ENCODE measurements at places on chromosomes 12 and 14. TPM values are rescaled to one million over a fixed set of nuclear protein-coding genes. Genes with fewer than 3 reads are reported as not detected.
A peak's percentile ranks its signal among the peaks of the same experiment; 100 is the strongest.

EFCAB11 gene
- 5.5 TPM for total RNA-seq

RPL10L gene
- not detected for total RNA-seq

- no peaks in the 10 kb centered on the region for H3K36me3 ChIP-seq
- H3K27ac ChIP-seq: no peak overlapping the region
- no peaks in the 10 kb centered on the region for H3K4me1 ChIP-seq
- ATAC-seq: no peak
- H3K27me3 ChIP-seq: no peaks in the 10 kb centered on the region
These were observed 44.3 kb upstream of the SPTLC2 start for GRCh38 chr14:77660754-77661153.

DNA sequence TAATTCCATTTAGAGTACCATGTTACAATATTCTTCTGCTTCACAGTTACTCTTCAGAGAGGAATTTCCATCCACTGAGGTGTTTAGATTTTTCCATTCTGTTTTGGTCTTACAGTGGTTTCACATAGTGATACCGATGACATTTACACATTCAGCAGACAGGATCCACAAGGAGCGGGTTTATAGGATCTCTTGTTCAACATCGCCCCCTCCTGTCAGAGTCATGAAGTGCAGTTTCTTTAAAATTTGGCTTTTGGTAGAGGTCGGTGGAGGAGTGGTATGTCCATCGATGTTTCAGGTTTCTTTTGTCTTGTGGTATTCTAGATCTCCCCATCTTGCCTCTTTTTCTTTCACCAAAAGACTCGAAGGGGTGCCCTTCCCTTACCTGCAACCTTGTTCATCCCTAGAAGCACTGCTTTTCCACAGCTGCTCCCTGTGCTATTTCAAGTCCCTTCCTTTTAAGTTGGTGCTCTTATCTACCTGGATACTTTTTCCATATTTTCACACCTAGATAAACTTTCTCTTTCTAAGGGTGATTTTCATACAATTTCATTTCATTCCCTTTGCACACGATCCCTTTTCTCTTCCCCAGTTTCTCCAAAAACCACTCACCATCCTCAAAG lies 181.3 kb downstream of the ITPR2 start:
- no peak overlapping the region for H3K4me3 ChIP-seq
- H3K27me3 ChIP-seq: no peaks in the 10 kb centered on the region
- H3K4me1 ChIP-seq: no peaks in the 10 kb centered on the region

- H3K27me3 ChIP-seq: no peaks in the 10 kb centered on the region
- H3K36me3 ChIP-seq: peaks cover 86% of the 10 kb centered on the region
- peaks cover 63% of the 10 kb centered on the region for H3K4me1 ChIP-seq
- peak overlapping the region; percentile 96 for H3K4me3 ChIP-seq
These were observed 4.4 kb downstream of the SUSD6 start for GRCh38 chr14:69615496-69616407.

DNA sequence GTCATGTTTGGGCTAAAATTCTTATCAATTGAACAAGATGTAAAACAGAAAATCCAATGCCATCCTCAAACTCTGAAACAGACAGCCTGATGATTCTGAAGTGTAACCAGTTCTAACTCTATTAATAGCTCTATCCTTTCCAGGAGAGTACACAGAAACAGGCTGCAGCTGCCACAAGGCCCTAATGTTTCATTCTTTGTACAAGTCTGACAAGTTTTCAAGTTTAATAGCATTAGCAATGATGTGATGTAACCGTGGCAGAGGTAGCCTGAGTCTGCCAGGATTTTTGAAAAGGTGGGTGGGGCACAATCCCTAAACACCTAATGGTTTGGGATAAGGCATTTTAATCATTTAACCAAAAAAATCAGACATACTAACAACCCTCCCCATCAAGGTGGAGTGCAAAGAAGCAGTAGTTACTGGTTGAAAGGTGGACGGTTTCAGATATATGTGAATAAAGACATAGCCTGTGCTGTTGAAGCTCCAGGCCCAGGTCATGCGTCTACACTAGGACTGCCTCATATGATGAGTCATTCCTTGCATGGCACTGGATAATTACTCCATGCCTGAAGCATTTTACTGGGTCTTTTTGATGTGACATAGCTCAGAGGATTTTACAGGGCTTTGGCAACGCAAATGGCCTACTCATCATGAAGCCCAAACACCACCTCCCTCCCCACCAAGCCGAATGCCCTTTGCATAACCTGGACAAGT lies 145.1 kb upstream of the GRIP1 start:
- H3K4me1 ChIP-seq: peaks cover 3% of the 10 kb centered on the region
- no peaks in the 10 kb centered on the region for H3K27me3 ChIP-seq

DNA sequence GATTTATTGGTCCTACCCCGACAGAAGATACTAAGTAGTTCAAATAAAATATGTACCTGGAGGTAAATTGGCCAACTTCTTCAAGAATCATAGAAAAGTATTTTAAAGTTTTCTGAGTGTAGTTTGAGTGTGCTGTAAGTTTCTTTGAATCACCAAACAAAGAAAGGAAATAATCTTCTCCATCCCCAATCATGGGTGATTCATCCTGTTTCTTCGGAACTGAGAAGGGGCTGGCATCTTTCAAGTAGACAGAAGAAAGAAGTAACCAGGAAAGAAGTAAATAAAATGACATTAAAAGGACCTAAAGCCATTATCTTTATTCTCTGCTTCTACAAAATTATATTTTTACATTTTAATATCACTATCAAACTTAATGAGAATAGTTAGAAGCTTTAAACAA lies 6.8 kb downstream of the LMNTD1 start:
- H3K27ac ChIP-seq: no peak overlapping the region
- H3K4me3 ChIP-seq: no peak overlapping the region
- peaks cover 9% of the 10 kb centered on the region for H3K27me3 ChIP-seq
- no peaks in the 10 kb centered on the region for H3K36me3 ChIP-seq

DNA sequence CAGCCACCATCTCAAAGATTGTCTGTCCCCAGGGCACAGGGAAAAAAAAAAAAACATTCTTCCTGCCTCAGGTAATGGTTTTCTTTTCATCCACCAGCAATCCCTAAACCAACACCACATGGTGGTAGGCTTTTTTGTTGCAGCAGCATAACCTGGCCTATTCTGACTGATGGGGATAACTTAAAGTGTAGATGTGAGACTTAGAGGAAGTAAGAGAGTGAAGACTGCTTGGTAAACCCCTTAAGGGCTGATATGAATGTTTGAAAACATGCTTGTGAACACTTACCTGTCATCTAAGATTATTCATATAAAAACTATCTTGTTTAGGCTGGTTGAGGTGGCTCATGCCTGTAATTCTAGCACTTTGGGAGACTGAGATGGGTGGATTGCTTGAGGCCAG lies 130.2 kb upstream of the RAP1B start:
- peaks cover 13% of the 10 kb centered on the region for H3K36me3 ChIP-seq
- H3K27ac ChIP-seq: peak overlapping the region; percentile 97
- peaks cover 38% of the 10 kb centered on the region for H3K4me1 ChIP-seq
- H3K4me3 ChIP-seq: peak overlapping the region; percentile 69
- no peaks in the 10 kb centered on the region for H3K27me3 ChIP-seq

DNA sequence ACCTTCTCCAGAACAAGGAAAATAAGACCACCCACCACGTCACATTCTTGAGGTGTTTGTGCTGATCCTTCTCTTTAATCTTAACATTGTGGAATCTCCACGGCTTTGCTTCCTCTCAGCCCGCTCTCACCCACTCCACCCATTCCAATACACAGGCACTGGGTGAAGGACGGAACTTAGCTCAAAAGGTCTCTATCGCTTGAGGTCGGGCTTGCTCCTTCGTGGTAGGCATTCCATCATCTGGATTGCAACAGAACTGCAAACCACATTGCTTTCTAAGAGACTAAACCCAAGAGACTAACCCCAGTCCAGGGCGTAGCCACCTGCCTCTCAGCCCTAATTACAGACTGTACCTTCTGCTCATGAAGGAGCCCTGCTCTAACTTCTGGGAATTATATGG lies 24.0 kb upstream of the MDM2 start:
- H3K4me3 ChIP-seq: no peak overlapping the region
- no peaks in the 10 kb centered on the region for H3K27me3 ChIP-seq
- no peaks in the 10 kb centered on the region for H3K36me3 ChIP-seq
- no peak overlapping the region for H3K27ac ChIP-seq
- no peaks in the 10 kb centered on the region for H3K4me1 ChIP-seq
- ATAC-seq: no peak

DNA sequence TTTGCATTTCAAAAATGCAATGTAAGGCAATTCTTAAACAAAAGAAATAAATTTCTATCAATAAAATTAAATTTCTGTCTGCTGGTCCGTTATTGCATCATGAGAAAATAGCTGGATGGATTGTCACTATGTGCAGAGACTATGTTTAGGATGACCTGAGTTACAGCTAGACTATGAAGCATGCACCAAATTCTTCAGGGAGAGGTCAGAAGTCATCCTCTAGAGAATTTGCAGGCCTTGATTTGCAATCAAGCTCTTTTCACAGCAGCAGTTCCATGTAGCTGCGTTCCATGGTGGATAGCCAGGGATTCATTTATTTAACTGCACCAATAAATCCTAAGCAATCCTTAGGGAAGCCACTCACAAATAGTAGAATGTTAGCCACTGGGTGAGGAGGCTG lies 253.7 kb downstream of the MSRB3 start:
- no peak overlapping the region for H3K27ac ChIP-seq
- H3K27me3 ChIP-seq: peaks cover 4% of the 10 kb centered on the region
- no peak overlapping the region for H3K4me3 ChIP-seq
- H3K36me3 ChIP-seq: no peaks in the 10 kb centered on the region
- no peaks in the 10 kb centered on the region for H3K4me1 ChIP-seq

- no peaks in the 10 kb centered on the region for H3K36me3 ChIP-seq
- no peaks in the 10 kb centered on the region for H3K4me1 ChIP-seq
- no peak overlapping the region for H3K4me3 ChIP-seq
- H3K27ac ChIP-seq: no peak overlapping the region
- peaks cover 10% of the 10 kb centered on the region for H3K27me3 ChIP-seq
- ATAC-seq: no peak
These were observed 74.3 kb downstream of the IGF1 start for GRCh38 chr12:102406033-102406584.

GRCh38 chr12:49019443-49020324 lies 1.1 kb upstream of the PRKAG1 start:
- H3K4me3 ChIP-seq: peak overlapping the region; percentile 92
- peaks cover 16% of the 10 kb centered on the region for H3K4me1 ChIP-seq
- peaks cover 57% of the 10 kb centered on the region for H3K36me3 ChIP-seq
- no peaks in the 10 kb centered on the region for H3K27me3 ChIP-seq
- peak overlapping the region; percentile 95 for H3K27ac ChIP-seq
- ATAC-seq: no peak

DNA sequence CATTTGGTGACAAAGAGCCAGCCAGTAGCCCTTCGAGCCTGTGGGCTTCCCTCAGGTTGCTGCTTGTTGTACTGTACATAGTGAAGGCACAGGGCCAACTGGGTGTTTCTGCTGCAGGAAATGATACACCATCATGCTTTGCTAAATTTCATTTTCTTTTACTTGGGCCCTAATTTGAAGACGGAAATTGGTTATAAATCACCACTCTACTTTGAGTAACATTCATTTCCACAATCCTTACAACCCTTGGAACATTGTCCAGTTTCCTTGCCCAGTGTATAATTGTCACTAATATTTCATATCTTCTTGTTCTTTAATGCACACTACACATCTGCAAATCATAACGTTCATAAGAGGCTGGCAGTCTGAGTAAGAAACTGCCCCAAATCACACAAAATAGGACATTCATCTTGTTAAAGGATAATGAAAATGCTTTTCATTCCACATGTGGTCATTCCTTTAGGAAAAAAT lies 30.2 kb downstream of the MSRB3 start:
- no peaks in the 10 kb centered on the region for H3K36me3 ChIP-seq
- no peak overlapping the region for H3K27ac ChIP-seq
- H3K4me3 ChIP-seq: no peak overlapping the region
- peaks cover 20% of the 10 kb centered on the region for H3K27me3 ChIP-seq
- no peak for ATAC-seq

GRCh38 chr12:12797794-12798152 lies 12.3 kb downstream of the APOLD1 start:
- H3K27me3 ChIP-seq: no peaks in the 10 kb centered on the region
- ATAC-seq: no peak
- H3K4me1 ChIP-seq: peaks cover 17% of the 10 kb centered on the region
- no peak overlapping the region for H3K27ac ChIP-seq

DNA sequence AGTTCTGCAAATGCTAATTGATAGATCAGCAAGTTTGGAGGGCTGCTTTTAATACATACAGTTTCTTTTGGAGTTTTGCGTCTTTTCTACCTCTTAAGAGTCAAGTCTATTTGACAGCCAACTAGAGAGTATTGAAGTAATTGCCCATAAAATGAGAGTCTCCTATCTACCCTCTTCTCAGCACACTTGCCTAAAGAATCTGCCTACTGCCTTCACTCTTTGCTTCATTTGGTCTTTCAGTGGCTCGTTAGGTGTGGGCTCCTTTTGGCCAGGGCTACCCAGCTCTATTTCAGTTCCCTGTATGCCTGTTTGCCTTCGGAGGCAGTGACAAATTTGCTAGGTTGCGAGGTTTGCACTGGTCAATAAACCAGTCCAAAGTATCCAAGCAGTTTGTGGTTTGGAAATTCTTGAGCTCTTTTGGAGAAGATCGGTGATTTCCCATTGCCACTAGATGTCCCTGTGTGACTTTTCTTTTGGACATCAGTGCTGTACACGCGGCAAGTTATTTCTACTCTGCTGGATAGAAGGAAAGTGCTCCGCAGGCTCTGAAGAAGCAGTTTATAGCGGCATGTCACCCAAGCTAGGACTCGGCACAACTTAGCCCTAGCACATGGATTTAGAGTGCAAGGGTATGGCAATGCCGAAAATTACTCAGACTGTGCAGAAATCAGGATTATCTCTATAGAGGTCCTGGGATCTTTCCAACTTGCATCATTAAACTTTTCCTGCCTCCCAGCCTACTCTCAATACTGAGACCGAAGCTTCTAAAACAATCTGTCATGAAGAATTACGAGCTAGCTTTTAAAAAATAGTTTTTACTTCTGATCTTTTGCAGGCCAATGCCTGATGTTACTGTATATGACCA lies 38.6 kb downstream of the MGST1 start:
- H3K27me3 ChIP-seq: no peaks in the 10 kb centered on the region
- no peak for ATAC-seq
- no peak overlapping the region for H3K27ac ChIP-seq
- no peak overlapping the region for H3K4me3 ChIP-seq

DNA sequence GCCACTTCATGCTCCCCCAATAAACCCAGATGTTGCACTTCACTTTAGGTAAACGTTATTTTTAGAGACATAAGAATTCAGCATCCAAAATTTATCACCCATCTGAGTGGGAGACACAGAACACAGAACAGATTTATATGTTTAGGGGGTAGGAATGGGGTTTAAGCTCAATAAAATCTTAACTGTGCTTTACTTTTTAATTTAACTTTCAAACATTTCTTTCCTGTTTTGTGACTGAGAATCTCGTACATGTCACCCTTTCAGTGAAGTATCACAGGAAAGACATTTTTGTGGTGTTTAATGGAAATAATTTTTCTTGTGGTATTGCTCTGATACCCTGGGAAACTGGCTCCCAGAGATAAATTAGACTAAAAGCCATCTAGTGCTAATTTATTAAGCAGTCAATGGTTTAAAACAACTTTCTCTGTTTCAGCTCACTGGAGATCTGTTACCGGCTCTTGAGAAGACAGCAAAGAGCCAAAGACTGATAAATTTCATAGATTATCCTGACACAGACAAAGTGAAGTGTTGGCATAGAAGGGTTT lies 148.0 kb upstream of the BMP4 start:
- H3K27me3 ChIP-seq: no peaks in the 10 kb centered on the region
- no peak overlapping the region for H3K4me3 ChIP-seq
- ATAC-seq: no peak
- no peaks in the 10 kb centered on the region for H3K4me1 ChIP-seq
- no peaks in the 10 kb centered on the region for H3K36me3 ChIP-seq
- H3K27ac ChIP-seq: no peak overlapping the region

- peaks cover 5% of the 10 kb centered on the region for H3K36me3 ChIP-seq
- H3K4me3 ChIP-seq: peak overlapping the region; percentile 76
- no peaks in the 10 kb centered on the region for H3K27me3 ChIP-seq
- peak overlapping the region; percentile 95 for H3K27ac ChIP-seq
- peaks cover 28% of the 10 kb centered on the region for H3K4me1 ChIP-seq
These were observed 39.7 kb upstream of the GZMB start for GRCh38 chr14:24673534-24674203.
